Glutamatergic neuron (in vitro differentiated cells): ENCODE measurements at places on chromosomes 5 and 9. TPM values are rescaled to one million over a fixed set of nuclear protein-coding genes. Genes with fewer than 3 reads are reported as not detected.

The CXCL14 gene
- 0.32 TPM for total RNA-seq

The SLF1 gene
- 2.6 TPM for total RNA-seq

The LCN15 gene
- total RNA-seq: 1.9 TPM

The CENPK gene
- 11.9 TPM for total RNA-seq

The ADAMTS6 gene
- 2.1 TPM for total RNA-seq

The COMMD10 gene
- total RNA-seq: 22.9 TPM

The CD14 gene
- total RNA-seq: 0.64 TPM

The OLFML2A gene
- not detected for total RNA-seq

The FREM1 gene
- 1.7 TPM for total RNA-seq

The B4GALT7 gene
- 29.3 TPM for total RNA-seq

The JAKMIP2 gene
- 88.2 TPM for total RNA-seq

The IL9 gene
- not detected for total RNA-seq

The ENG gene
- total RNA-seq: not detected

The IFNA2 gene
- total RNA-seq: not detected

The PCDHGA1 gene
- 4.6 TPM for total RNA-seq

The CSF2 gene
- total RNA-seq: not detected

The LPAR1 gene
- 0.56 TPM for total RNA-seq

The IRX2 gene
- 60.7 TPM for total RNA-seq

The PCDHGA7 gene
- total RNA-seq: 4.2 TPM

The PCDHGB6 gene
- total RNA-seq: 59.8 TPM

The MZB1 gene
- not detected for total RNA-seq

The FRMPD1 gene
- total RNA-seq: 38.1 TPM

The LIFR gene
- 41.6 TPM for total RNA-seq

The HMMR gene
- total RNA-seq: 7.4 TPM

The SAXO1 gene
- 0.37 TPM for total RNA-seq

The CAMK4 gene
- 33.7 TPM for total RNA-seq

The ANKRD34B gene
- total RNA-seq: not detected

The LRRTM2 gene
- total RNA-seq: 28.9 TPM

The ADGRV1 gene
- total RNA-seq: 18.2 TPM
